ENCODE measurements at places on chromosomes 3 and 15. TPM values are rescaled to one million over a fixed set of nuclear protein-coding genes. Genes with fewer than 3 reads are reported as not detected.
A peak's percentile ranks its signal among the peaks of the same experiment; 100 is the strongest.

The CCR2 gene
- polyA plus RNA-seq = 181 TPM

The CLSTN2 gene
- not detected for polyA plus RNA-seq

The ADCY5 gene
- not detected for polyA plus RNA-seq

The EDEM1 gene
- 17.5 TPM for polyA plus RNA-seq

The ST6GAL1 gene
- 19.0 TPM for polyA plus RNA-seq

DNA sequence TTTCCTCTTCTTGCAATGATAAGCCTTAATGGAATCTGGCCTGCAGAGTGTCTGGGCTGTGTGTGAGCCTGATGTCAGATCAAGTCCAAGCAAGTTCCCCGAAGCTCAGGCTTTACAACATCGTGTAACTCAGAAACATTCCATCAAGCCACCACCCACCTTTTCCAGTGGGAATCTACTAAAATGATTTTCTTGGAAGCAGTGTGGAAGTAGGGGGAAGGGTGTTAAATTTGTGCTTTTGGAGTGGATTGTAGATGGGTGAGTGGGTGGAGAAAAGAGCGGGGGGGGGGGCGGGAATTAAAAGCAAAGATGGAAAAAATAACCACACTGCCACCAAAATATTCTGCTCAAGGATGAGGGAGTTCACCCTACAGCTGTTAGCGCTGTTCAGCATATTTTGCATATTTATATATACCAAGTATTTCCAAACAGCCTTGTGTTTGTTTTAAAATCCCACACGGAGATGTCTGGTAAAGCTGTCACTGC is 53.6 kb downstream of the VGLL3 start:
- no peaks in the 10 kb centered on the region for H3K4me1 ChIP-seq
- no peak overlapping the region for H3K27ac ChIP-seq
- no peak for DNase-seq
- no peaks in the 10 kb centered on the region for H3K27me3 ChIP-seq
- no peak overlapping the region for H3K4me3 ChIP-seq

DNA sequence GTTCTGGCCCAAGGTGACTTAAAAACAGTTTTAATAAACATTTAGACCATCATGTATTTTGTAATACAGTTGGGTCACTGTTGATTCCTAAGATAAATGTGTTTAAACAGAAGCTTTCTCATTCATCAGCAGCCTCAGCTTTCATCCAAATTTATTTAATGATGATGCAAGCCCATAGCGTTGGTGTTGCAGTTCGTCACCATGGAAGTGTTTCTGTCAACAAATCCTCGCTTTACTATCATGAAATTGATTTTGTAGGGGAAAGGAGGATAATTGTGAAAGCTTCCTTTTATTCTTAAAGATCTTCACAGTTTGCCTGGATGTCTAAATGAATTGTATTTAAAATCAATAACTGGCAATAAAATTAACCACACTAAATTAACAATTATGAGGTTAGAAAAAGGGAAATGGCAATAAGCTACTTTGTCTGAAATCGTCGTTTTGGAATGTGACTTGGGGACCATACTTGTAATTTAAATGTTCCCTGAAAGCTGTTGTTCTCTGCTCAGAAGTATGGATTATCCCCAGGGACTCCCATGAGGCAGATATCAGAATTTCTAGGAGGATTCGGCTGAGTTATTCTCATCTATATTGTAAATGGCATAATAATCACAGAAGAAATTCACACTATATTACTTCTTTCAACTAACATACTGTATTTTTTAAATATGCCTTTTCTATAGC is 29.0 kb downstream of the CMSS1 start:
- H3K27ac ChIP-seq = no peak overlapping the region
- peak; percentile 27 for DNase-seq
- no peaks in the 10 kb centered on the region for H3K36me3 ChIP-seq
- H3K27me3 ChIP-seq = no peaks in the 10 kb centered on the region

DNA sequence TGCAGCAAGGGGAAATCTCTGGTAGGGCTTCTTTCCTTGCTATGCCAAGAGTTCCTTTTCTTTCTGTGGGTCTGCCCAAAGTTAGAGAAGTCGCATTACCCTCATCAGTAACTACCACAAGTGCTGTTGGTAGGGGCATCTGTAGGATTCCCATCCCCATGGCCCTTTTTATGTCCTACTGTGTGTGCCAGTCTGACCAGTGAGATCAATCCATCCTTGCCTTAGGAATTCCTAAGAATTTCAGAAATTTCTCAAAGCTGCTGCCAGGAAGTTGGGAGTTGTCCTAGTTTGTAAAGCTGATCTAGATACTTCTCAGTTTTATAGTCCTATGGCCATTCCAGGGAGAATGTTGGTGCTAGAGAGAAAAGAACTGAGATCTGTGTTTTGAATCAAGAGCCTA is 36.5 kb downstream of the SH3GL3 start:
- no peaks in the 10 kb centered on the region for H3K4me1 ChIP-seq
- H3K36me3 ChIP-seq = no peaks in the 10 kb centered on the region
- H3K4me3 ChIP-seq = no peak overlapping the region
- DNase-seq = no peak
- no peak overlapping the region for H3K27ac ChIP-seq

DNA sequence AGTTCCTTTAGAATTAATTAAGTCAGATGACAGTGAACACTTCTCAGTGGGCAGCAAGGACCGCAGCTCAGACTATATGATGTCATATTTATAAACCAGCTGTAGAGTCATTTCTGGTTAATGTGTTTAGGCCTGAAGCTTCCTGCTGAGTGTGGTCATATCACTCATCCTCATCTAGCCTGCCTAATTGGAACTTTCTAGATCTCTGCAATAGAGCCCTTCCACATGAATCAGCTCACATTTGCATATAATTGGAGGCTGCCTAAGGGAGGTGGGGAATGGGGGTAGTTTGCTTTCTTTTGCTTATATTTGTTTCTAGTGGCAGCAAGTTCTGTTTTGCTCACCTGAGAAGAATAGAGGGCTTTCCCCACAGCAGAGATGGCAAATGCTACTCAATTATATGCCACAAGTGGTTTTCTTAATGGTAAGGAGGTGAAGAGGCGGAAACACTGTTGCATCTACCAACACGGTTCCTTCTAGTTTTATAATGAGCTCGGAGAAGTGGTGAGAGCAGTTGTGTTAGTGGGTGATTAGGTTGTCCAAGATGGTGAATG is 148.1 kb downstream of the KLHL25 start:
- peaks cover 61% of the 10 kb centered on the region for H3K36me3 ChIP-seq
- no peaks in the 10 kb centered on the region for H3K27me3 ChIP-seq
- DNase-seq = peak; percentile 14
- H3K27ac ChIP-seq = no peak overlapping the region
- H3K4me1 ChIP-seq = peaks cover 22% of the 10 kb centered on the region
- no peak overlapping the region for H3K4me3 ChIP-seq

GRCh38 chr3:130960139-130960795 is 66.4 kb downstream of the ASTE1 start:
- peaks cover 40% of the 10 kb centered on the region for H3K36me3 ChIP-seq
- no peak overlapping the region for H3K4me3 ChIP-seq
- H3K4me1 ChIP-seq = no peaks in the 10 kb centered on the region
- DNase-seq = no peak

- no peak for DNase-seq
- no peaks in the 10 kb centered on the region for H3K27me3 ChIP-seq
Measured at GRCh38 chr3:47849699-47850563, 47.0 kb downstream of the DHX30 start.

DNA sequence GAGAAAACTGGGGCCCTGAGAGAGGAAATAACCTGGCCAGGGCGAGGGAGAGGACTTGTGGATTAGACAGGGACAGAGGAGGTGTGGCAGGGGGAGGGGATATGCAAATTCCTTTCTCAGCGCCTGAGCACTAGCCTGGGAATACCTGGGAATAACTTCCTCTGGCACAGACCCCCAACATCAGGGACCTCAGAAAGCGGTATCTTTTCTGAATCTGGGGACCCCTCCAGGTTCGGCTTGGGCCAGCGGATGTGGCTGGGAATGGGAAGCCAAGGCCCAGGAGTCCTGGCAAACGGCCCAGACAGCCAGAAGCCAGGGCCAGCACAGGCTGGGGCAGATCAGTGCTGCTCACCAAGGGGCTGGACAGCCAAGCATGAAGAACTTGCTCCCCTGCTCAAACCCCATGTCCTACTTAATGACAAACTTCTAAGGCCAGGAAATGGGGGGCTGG is 9.2 kb upstream of the ACSBG1 start:
- no peak overlapping the region for H3K27ac ChIP-seq
- no peak for DNase-seq
- H3K4me3 ChIP-seq = no peak overlapping the region
- H3K4me1 ChIP-seq = peaks cover 5% of the 10 kb centered on the region
- H3K36me3 ChIP-seq = no peaks in the 10 kb centered on the region

DNA sequence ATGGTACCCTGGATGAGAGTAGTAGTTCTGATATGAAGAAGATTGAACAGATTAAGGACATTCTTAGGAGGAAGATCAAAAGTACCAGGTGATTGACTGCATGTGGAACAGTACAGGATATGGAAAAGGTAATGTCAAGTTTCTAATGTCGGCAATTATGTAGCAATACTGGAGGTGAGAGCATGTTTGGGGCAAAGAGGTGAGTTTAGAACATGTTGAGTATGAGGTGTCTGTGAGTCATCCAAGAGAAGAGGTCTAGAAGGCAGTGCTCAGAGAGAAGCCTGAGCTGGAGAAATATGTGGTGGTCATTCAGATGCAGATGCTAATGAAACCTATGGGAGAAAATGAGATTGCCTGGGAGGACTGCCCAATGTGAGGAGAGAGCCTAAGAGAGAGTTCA is 305.6 kb downstream of the ZBTB20 start:
- no peaks in the 10 kb centered on the region for H3K27me3 ChIP-seq
- H3K4me3 ChIP-seq = no peak overlapping the region
- DNase-seq = no peak
- no peaks in the 10 kb centered on the region for H3K36me3 ChIP-seq
- no peak overlapping the region for H3K27ac ChIP-seq

DNA sequence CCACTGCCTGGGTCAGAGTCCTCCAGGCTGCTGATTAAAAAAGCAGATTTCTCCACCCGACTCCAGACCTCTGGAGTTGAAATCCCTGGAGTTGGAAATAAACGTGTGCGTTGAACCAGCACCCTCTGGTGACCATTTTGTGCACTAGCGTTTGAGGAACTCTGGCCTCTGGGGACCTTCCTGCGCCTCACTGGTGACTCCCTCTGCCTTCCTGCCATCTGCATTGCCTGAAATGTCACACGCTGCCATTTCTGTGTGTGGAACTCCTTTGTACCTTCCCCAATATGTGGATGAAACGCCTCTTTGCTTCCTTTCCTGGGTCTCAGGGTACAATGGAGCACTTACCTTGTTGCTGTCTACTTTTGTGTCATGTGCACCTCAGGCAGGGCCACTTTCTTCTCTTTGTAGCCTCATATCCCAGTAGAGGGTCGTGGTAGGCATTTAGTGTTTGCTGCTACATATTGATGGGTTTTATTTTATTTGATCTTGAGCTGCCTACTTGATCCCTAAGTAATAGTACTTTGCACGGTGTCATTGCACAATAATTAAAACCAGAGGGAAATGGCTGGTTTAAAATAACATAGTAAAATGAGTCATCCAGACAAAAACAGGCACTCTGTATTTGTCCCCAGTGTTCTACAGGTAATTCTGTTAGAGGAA is 56.8 kb downstream of the GPR171 start:
- H3K27me3 ChIP-seq = no peaks in the 10 kb centered on the region
- peak overlapping the region; percentile 47 for H3K27ac ChIP-seq
- no peaks in the 10 kb centered on the region for H3K36me3 ChIP-seq
- DNase-seq = peak; percentile 78
- peaks cover 14% of the 10 kb centered on the region for H3K4me1 ChIP-seq
- H3K4me3 ChIP-seq = no peak overlapping the region

DNA sequence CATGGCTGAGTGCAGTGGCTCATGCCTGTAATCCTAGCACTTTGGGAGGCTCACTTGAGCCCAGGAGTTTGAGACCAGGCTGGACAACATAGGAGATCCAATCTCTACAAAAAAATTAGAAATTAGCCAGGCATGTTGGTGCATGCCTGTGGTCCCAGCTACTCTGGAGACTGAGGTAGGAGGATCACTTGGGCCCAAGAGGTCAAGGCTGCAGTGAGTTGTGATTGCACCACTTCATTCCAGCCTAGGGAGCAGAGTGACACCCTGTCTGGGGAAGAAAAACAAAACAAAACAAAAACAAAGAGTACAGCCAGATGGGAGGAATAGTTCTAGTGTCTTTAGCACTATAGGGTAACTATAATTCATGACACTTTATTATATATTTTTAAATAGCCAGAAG is 26.2 kb upstream of the COMMD4 start:
- peaks cover 9% of the 10 kb centered on the region for H3K27me3 ChIP-seq
- H3K36me3 ChIP-seq = no peaks in the 10 kb centered on the region
- DNase-seq = no peak
- H3K4me3 ChIP-seq = no peak overlapping the region
- H3K4me1 ChIP-seq = no peaks in the 10 kb centered on the region
- no peak overlapping the region for H3K27ac ChIP-seq

DNA sequence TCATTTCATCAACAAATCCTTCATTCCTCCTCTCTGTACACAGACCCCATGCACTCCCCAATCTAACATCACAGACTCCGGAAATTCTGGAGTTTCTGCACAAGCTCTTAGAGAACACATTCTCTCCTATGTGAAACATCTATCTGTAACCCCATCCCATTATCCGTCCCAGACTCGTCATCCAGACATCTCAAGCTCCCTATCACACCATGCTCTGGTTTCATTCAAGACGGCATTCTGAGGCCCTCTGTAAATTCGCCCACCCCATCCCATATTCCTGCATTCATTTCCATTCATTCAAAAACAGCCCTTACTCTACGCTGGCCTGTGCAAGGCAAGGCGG is 575 bp downstream of the LEO1 start:
- H3K36me3 ChIP-seq = peaks cover under 1% of the 10 kb centered on the region
- no peak for DNase-seq
- H3K4me1 ChIP-seq = peaks cover 12% of the 10 kb centered on the region
- H3K27ac ChIP-seq = peak overlapping the region; percentile 89
- no peaks in the 10 kb centered on the region for H3K27me3 ChIP-seq

- no peak overlapping the region for H3K4me3 ChIP-seq
- H3K27me3 ChIP-seq = no peaks in the 10 kb centered on the region
- H3K4me1 ChIP-seq = no peaks in the 10 kb centered on the region
- H3K27ac ChIP-seq = no peak overlapping the region
- no peaks in the 10 kb centered on the region for H3K36me3 ChIP-seq
Measured at GRCh38 chr3:154926721-154927120, 153.4 kb upstream of the MME start.
